ENCODE measurements at places on chromosomes 7 and 10. TPM values are rescaled to one million over a fixed set of nuclear protein-coding genes. Genes with fewer than 3 reads are reported as not detected.

GPR37 gene
- not detected for polyA plus RNA-seq

PRRT4 gene
- 57.4 TPM for polyA plus RNA-seq

C10orf95 gene
- not detected for polyA plus RNA-seq

FOXI2 gene
- 0.12 TPM for polyA plus RNA-seq

HELLS gene
- polyA plus RNA-seq = 0.58 TPM

IFIT1 gene
- 30.5 TPM for polyA plus RNA-seq

VSIR gene
- polyA plus RNA-seq = 18.7 TPM

ANKRD2 gene
- 2.5 TPM for polyA plus RNA-seq

LRRD1 gene
- polyA plus RNA-seq = not detected

SCART1 gene
- polyA plus RNA-seq = 0.91 TPM

OPN4 gene
- 0.34 TPM for polyA plus RNA-seq

ZNF239 gene
- 1.6 TPM for polyA plus RNA-seq

MYL10 gene
- polyA plus RNA-seq = not detected

TMEM176A gene
- 36.7 TPM for polyA plus RNA-seq

TMEM270 gene
- 0.08 TPM for polyA plus RNA-seq

NUPR2 gene
- polyA plus RNA-seq = 0.21 TPM

UNCX gene
- polyA plus RNA-seq = not detected
